ENCODE measurements at places on chromosomes 1 and 21.

DNA sequence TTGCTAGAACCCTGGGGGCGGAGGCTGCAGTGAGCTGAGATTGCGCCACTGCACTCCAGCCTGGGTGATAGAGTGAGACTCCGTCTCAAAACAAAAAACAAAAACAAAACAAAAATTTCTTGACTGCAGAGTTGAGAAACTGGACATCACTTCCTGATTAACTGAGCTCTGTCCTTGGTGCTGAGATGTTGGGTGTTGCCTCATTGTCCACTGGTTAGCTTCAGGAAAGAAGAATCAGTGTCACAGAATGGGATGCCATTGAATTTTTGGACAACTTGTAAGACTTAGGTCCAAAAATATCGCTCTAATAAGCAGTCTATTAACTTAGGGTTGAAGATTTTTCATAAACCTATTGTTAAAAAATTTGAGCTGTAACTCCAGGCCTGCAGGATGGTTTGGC lies 23.8 kb upstream of the KCNA10 start:
- no peak for DNase-seq

DNA sequence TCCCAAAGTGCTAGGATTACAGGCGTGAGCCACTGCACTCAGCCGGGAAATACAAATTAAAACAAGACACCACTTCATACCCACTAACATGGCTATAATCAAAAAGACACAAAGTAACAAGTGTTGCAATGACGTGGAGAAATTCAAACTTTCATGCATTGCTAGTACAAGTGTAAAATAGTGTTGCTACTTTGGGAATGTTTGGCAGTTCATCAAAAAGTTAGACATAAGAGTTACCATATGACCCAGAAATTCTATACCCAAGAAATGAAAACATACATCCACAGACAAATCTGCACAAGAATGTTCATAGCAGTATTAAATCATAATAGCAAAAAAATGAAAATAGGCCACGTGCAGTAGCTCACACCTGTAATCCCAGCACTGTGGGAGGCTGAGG lies 16.4 kb downstream of the FOXJ3 start:
- DNase-seq: no peak

- DNase-seq: no peak
Observed at GRCh38 chr1:157852476-157852875, 10.9 kb upstream of the CD5L start.

- no peak for DNase-seq
Observed at GRCh38 chr21:39604951-39605350, 7.8 kb upstream of the B3GALT5 start.

- no peak for DNase-seq
Observed at GRCh38 chr1:53153752-53154151, 11.3 kb upstream of the SLC1A7 start.

- no peak for DNase-seq
Observed at GRCh38 chr1:24632832-24633175, 10.3 kb upstream of the SRRM1 start.

- no peak for DNase-seq
Observed at GRCh38 chr1:8020032-8020431, 6.1 kb downstream of the ERRFI1 start.

DNA sequence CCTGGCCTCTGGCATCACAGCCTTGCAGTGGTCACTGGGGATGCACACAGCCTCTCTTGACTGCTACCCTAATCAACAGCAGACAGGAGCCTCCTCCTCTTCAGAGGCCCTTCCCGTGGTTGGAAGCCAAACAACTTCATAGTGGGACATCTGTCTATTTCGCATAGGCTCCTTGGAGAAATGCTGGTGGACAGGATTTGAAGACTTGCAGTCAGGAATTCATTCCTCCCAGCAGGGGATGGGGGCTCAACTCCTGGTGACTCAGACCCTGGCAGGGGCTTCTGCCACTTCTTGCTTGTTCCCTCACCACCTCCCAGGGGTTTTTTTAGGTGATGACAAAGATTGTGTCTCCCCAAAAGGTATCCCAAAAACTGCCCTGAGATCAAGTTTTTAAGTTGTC lies 191.7 kb upstream of the CAMK1G start:
- DNase-seq: no peak

DNA sequence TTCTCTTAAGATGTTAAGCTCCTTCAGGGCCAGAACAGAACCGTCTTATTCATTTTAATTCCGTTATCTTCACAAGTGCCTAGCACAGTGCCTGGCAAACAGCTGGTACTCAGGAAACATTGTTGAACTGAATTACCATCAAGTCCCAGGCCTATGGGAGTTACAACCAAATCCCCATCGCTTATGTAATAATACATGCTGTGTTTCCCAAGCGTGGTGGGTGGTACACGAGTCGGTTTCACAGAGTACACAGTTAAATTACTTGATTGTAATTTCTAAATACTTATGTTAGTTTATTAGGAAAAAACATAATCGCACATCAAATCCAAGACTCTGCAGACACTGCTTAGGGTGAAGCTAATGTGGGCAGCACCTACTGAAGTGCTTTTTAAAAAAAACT lies 1.0 kb downstream of the ANGEL2 start:
- DNase-seq: no peak

GRCh38 chr1:186949173-186949572 lies 120.4 kb downstream of the PLA2G4A start:
- DNase-seq: no peak

DNA sequence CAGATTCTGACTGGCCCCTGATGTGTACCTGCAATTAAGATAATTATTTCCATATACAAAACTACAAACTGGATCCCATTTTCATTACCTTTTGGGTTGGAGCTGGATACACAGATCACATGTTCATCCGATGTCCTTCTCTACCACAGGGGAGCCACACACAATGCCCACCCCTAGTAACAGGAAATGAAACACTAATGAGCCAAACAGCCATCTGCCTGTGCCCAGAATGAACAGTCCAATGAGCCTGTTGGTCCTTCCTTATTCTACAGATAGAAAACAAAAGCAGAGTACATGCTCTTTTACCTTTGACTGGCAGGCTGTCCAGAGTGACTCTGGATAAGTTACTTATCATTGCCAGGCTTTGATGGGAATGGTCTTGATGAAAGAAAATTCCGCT lies 68.6 kb downstream of the SIPA1L2 start:
- DNase-seq: no peak

DNA sequence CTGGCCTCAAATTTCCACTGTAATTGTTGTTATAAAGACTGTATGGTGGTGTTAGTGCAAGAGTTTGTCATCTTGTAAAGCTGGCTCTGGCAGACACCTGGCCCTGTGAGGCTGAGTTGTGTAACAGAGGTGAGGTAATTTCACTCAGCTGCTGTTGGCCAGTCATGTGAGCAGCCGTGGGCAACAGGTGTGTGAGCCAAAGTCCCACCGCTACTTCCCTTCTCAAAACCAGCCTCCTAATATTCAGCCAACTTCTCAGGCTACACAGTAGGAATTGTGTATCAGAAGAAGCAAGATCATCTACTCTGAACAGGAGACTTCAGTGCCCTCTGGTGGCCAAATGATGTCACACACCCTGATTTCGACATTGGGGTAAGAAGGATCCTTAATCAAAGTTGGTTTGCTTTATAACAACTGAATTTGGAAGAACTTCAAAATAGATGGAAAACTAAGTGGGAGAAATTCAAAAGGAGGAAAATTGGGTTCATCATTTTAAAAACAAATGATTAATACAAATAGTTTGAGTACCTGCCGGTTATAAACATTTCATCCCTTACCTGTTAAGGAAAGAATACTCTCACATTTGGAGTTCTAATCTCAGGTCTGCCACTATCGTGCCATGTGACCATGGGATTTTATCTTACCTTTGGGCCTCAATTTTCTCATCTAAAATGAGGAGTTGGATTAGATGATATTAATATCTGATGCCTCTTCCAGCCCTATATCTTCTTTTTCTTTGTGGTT lies 2.6 kb upstream of the CREG1 start:
- DNase-seq: peak; percentile 86

DNA sequence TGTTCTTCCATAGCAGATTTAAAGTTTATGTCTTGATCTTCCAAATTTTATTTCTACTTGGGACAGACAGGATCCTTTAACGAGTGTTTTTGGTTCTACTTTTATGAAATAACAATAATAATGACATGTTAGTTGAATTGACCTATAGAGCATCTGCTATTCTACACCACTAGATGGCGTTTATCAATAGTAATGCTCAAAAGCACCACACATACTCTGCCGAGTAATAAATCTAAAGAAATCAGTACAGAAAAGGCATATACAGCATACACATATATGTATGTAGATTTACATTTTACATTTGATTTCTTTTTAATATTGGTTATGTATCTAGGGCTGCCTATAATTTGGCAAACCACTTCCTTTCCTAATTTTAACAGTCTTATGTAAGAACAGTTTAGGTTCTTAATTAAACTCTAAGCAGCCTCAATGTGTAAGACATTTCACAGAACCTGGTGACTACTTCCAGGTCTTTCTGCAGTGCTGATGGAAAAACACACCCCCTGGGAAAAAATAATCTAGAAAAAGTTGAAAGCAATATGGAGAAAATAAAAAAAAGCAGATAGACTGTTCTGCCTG lies 5.9 kb upstream of the SIPA1L2 start:
- peak; percentile 34 for DNase-seq

Measured in hematopoietic multipotent progenitor cell treated with erythropoietin and hydrocortisone succinate and interleukin-3 and kit ligand, for 15 days (in vitro differentiated cells).